Pons (tissue), 1 donor: ENCODE measurements at places on chromosomes 6 and 20.

DNA sequence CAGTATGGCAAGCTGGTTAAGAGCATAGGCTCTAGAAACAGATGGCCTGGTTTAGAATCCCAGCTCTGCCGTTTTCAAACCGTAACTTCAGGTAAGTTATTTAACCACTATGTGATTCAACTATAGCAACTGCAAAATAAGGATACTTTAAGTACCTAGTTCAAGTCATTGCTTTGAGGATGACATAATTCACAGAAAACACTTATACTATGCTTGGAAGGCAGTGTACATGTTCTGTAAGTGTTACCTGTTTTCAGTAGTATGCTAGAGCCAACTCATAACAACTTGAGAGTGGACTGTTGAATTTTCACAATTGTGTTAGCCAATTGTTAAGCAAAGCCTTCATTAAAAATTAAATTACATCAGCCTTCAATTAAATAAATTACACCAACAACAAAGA lies 134.8 kb upstream of the BEND6 start:
- DNase-seq = no peak

DNA sequence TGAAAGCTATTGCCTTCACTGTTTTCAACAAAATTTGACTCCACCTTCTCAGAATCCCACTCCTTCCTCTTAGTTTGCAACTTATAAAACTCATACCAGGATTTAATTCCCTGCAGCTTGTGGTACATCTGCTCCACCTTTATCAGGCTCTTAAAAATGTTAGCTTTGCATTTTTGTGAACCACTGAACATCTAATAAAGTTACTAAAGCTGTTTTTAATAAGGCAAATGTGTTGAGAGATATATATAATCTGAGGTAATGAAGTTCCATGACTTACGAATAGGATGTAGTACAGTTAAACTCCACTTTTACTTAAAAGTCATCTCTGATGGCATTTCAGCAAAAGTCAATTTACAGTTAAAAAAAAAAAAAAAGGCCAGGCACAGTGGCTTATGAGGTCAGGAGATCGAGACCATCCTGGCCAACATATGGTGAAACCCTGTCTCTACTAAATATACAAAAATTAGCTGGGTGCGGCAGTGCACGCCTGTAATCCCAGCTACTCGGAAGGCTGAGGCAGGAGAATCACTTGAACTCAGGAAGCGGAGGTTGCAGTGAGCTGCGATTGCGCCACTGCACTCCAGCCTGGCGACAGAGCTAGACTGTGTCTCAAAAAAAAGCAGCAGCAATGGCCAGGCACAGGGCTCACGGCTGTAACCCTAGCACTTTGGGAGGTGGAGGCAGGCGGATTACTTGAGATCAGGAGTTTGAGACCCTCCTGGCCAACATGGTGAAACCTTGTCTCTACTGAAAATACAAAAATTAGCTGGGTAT lies 106.2 kb downstream of the KIF13A start:
- no peak for DNase-seq

DNA sequence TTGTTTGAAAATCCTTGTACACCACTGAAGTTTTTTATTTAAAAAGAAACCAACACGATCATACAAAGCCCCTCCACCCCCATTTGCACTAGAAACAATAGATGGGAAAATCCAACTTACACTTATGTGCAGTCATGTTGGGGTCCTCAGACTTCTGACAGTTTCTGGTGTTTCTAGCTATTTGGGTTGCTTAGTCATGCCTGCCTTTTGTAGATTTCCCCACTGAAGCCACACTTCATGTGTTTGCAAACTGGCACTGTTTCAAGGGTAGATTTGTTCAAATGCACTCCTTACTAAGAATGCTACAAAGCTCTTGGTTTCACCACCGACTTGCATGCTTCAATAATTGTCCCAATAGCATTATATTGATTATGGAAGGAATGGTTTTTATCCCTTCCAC lies 1.5 kb downstream of the SH3BGRL2 start:
- no peak for DNase-seq

- peak; percentile 73 for DNase-seq
These were observed 53.0 kb downstream of the SASH1 start for GRCh38 chr6:148395583-148396101.

GRCh38 chr6:144152334-144152900 lies 2.1 kb downstream of the STX11 start:
- no peak for DNase-seq

DNA sequence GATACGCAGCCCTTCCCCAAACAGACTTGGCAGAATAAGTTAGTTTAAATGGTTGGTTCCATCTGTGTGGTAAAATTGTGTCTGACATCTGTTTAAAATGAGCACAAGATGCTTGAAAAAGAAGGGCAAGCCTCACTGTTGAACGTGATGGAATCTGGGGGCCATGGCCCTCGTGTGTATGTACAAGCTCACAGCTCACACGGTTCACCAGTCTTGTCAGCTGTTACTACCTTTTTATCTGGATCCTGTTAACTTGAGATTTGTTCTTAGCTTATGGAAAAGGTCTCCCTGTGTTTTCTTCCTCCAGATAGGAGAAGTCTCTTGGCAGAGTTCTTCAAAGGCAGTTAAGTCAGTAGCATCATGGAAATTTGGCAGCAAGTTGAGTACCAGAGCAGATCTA lies 270.6 kb downstream of the KHDC1L start:
- DNase-seq = no peak

- no peak for DNase-seq
These were observed 55.3 kb upstream of the BTN3A2 start for GRCh38 chr6:26309731-26310142.

DNA sequence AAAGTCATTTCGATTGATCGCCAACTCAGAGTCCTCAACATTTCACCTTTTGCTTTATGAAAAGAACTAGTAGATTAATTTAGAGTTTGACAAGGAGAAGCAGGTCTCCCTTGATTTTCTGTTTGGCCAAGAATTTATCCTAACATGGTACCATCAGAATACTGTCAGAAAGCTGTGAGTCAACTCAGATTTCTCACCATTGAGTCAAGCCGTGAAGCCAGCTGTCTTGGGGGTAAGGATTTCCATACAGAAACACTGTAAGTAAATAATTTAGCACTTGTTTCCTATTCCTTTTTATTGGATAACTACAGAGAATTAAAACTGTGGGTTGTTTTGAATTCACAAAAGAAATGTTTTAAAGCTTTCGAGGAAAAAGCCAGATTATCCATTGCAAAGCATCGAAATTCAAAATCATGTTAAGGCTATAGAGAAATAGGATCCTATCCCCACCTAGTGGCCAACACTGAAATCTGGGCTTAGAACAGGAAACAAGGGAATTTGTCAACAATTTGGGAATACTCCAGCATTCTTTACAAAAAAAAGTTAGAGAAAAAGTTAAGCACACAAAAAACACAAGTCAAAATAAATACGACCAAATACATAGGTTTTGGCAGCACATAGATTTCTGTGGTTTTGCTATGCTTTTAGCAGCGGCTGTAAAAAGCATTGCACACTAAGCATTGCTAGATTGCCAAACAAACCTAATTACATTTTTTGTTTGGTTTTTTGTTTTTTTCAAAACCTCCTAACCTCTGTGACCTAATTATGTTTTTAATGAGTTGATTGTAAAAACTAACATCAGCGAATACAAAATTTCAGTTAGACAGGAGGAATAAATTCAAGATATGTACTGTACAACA lies 44.2 kb downstream of the COL11A2 start:
- peak; percentile 76 for DNase-seq

- no peak for DNase-seq
These were observed 146.1 kb downstream of the EDN1 start for GRCh38 chr6:12436224-12436623.

DNA sequence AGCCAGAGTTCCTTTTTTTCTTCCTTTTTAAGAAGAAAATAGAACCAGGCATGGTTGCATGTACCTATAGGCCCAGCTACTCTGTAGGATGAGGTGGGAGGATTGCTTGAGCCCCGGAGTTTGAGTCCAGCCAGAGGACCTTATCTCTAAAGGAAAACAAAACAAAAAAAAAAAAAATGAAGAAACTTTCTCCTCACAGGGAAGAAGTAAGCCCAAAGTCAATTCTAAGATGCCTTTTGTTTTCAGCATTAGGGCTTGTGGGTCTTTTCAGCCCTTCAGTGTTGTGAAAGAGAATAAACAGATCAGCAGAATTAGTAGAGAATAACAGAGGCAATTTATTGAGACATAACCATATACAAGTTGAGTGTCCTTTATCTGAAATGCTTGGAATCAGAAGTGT lies 26.8 kb downstream of the ZNF451 start:
- DNase-seq = no peak

DNA sequence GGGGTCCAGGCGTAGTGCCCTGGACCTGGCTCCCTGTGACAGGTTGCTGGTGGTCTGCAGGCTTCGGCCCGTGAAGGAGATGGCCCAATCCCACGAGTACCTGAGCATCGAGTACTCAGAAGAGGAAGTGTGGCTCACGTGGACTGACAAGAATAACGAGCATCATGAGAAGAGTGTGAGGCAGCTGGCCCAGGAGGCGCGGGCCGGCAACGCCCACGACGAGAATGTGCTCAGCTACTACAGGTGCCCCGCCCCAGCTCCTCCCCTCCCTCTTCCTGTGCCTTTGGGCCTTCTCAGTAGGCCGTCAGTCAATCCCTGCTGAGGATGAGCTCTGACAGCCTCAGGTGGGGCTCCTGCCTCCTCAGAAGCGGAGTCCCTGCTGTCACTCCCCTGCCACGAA lies 42.6 kb downstream of the UQCC2 start:
- DNase-seq = no peak

GRCh38 chr6:105596284-105596755 lies 193.4 kb upstream of the PREP start:
- no peak for DNase-seq

- no peak for DNase-seq
These were observed 66.2 kb upstream of the SLC22A1 start for GRCh38 chr6:160055378-160055777.

GRCh38 chr20:23229989-23230388 lies 120.6 kb upstream of the NXT1 start:
- DNase-seq = no peak

- DNase-seq = no peak
These were observed 556.6 kb upstream of the CDH4 start for GRCh38 chr20:60695226-60696000.

- DNase-seq = no peak
These were observed 7.3 kb downstream of the GHRH start for GRCh38 chr20:37254114-37254878.

DNA sequence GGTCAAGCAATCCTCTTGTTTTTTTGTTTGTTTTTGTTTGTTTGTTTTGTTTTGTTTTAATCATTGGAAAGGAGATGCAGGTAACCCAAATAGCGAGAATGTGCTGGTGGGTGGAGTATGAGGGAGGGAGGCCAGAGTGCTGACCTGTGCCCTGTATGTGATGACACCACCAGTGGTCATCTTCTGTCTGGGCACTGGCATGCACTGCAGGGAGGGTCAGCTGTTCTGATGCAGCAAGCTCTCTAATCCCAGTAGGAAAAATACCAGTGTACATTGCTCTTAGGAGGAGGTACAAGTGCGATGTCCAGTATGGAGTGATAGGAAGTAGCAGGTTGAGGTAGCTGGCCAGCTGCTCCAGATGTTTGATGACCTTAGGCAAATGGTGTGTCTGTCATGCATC lies 2.9 kb upstream of the CST1 start:
- no peak for DNase-seq

DNA sequence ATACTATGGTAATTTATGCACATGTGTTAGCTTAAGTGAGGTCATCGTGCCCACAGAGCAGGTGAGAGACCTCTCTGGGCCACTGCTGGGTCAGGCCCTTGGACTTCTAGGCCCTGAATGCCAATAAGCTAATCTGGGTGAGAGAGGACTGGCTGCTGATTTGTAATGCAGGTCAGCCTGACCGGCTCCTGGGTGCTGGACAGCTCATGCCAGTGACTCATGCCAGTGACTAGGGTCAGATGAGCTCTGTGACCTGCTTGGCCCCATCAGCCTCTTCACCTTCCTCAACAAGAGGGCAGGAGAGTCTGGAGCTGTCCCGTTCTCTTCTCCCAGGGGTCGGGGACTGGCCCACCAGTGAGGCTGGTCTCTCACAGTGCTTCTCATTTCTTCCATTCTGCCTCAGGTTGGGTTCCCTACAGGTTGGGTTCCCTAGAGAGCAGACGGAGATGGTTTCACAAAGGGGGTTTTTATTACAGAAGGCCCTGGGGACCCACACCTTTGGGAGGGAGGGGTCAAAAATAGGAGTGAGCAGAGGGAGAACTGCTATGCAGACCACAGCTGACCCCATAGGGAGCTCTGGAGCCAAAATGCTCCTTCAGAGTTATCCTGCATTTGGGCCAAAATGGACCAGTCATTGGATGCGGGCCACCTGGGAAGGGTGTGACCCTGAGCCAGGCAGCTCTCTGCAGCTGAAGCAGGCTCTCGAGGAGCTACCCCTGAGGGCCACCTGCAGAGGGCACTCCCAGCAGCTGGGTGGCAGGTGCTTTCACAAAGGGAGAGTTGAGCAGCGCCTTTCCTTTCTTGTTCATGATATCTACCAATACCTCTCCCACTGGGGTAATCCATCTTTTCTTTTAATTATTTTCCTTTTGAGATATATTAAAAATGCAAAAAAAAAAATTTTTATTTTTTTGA lies 2.2 kb upstream of the OXT start:
- no peak for DNase-seq

DNA sequence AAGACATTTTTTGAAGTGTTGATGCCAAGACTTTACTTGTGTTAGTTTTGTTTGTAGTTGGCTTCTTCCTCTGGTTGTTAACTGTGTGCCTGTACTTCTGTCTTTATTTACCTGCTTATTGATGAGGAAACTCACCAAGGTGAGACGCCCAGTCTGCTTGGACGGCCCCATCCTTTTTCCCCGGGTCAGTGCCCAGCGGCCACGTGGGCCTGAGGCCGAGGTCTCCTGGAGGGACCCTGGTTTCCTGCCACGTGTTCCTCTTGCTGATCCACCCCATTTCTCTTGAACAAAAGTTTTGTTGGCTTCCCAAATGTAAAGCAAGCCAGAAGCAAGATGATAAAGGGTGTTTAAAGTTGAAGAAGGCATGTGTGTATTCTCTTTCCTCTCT lies 24.8 kb downstream of the DUSP22 start:
- no peak for DNase-seq

- DNase-seq = no peak
These were observed 76.0 kb downstream of the ANKRD6 start for GRCh38 chr6:89508755-89509563.

- no peak for DNase-seq
These were observed 317.0 kb downstream of the CDC5L start for GRCh38 chr6:44704240-44705150.

DNA sequence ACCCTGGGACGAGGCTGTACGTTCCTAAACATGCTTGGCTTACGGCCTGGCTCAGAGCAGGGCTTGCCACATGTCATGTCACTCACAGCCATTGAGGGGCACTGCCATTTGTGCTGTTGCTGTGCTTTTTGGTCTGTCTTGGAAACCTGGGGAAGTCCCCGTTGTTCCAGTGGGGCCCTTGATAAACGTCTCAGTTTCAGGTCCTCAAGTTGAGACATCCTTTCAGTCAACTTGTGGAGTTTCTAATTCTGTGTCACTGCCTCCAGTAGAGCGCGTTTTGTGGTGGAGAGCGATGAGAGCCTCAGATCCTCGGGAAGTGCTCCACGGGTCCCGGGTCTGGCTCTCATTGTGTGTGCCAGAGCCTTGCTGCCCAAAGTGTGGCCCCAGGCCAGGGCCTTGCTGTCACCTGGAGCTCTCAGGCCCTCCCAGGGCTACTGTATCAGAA lies 43.0 kb upstream of the CCR6 start:
- peak; percentile 70 for DNase-seq

GRCh38 chr6:89553431-89553830 lies 85.1 kb downstream of the LYRM2 start:
- DNase-seq = no peak
